ENCODE measurements at places on chromosomes 5 and 9. TPM values are rescaled to one million over a fixed set of nuclear protein-coding genes. Genes with fewer than 3 reads are reported as not detected.

Gene REEP2
- 7.0 TPM for total RNA-seq

Gene AK1
- 48.3 TPM for total RNA-seq

DNA sequence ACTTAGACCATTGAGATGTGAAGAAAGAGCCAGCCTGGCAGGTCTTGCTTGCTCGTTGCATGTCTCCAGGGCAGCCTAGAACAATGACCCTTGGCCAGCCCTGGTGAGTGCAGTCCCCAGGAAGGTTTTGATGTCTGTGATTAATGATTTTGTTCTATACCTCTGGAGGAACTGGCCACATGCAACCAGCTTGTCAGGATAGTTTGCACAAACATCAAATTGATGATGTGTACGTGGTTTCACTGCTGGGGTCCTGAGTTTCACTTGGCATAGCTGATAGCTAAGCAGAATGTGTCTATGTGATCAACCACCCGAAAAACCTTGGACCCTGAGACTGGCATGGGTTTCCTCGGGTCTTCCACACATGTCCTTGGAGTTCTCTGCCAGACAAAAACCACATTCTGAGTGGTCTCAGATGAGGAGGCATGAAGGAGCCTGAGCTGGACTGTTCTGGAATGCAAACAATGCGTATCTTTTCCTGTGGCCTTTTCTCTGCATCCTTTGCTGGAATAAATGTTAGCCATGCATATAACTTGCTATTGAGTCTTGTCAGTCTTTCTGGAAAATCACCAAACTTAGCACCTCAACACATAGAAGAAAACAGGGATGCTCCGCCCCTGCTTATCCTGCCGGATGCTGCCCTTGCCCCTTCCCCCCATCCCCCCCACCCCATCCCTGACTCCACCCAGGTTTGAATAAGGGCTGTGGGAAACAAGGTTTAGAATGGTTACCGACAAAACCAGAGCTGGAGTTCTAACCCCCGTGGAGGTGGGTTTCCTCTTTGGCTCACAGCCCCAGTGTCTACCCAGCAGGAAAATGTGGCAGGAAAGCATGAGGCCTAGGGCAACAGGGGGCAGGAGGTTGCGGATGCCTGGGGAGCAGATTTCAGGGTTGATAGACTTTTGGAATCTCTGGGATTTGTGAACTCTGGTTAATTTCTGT, 50.1 kb upstream of the ANKRD33B start:
- DNase-seq = no peak

- no peak for DNase-seq
Measured at GRCh38 chr5:116378777-116379121, 195.9 kb downstream of the SEMA6A start.

All from omental fat pad (tissue), 4 donors.